ENCODE measurements at places on chromosomes 2 and 18.

DNA sequence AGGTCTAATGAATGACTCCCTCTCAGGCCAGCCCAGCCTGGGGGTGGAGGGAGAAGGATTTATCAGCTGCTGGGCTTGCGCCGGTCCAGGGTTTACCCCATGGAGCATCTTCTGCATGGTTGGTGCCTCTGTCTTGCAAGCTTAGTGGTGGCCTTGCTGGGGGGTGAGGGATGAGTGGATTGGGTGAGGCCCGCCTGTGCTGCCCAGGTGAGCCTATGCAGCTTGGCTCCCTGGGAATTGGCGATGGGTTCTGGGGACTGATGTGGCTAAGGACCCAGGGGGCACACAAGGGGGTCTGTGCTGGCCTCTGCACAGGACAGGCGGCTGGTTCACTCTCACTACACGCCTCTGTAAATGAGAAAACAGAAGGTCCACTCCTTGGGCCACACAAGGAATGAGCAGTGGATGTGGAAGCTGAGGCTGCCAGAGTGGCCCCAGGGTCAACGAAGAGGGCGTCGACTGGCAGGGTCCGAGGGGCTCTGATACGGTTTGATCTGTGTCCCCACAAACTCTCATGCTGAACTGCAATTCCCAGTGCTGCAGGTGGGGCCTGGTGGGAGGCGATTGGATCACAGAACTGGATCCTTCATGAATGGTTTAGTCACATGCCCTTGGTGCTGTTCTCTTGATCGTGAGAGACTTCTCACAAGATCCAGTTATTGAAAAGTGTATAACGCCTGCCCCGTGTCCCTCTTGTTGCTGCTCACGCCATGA lies 151.6 kb upstream of the HDAC4 start:
- no peak for DNase-seq

- DNase-seq, result no peak
Measured at GRCh38 chr2:16204886-16205620, 264.7 kb downstream of the MYCN start.

DNA sequence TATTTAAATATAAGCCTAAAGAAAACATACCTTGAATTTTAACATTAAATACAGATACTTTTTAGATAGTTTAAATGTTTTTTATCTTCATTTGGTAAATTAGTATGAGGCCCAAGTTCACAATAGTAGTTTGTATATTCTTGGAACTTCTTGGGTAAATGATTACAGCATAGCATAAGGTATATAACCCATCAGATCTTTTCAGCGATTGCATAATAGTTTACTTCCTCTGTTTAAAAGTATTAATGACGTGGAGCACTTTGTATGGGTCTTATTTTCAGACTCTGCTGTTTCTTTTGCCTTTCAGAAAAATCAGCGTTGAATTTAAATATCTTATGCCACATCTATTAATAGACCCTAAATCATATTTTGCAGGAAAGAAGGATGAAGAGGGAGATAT lies 60.2 kb downstream of the CHRNA1 start:
- no peak for DNase-seq

DNA sequence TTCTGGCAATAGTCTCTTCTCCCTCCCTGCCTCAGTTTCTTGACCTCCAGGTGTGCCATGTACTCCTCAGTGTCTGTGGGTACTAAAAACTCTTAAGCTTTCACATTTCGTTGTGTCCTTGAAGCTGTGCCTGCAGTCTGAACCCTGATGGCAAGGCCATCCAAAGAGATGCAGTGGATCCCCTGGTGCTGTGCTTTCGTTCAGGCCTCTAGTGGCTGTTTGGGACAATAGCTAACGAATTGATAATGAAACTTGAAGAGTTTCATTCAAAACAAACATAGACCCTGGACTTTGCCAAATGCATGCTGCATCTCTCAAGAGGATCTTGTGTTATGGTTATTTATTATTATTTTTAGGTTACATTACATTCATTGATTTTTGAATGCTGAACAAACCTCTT lies 523.1 kb upstream of the FSIP2 start:
- peak; percentile 26 for DNase-seq

DNA sequence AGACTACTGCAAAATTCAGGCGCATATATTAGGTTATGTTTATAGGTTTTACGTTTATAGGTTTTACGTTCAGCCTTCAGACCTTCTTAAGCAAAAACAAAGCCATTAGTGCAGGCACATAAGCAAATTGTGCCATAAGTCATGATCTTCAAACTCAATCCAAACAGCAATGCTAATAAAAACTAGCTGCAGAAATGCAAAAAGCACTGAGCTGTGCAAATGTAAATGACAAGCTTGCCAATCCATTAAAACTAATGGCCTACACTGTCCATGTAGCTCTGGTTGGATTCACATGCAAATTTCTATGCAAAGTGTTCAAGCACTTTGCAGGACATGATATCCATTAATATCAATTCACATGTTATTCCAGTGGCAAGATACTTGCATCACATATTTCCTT lies 50.9 kb downstream of the LRPPRC start:
- DNase-seq, result no peak

DNA sequence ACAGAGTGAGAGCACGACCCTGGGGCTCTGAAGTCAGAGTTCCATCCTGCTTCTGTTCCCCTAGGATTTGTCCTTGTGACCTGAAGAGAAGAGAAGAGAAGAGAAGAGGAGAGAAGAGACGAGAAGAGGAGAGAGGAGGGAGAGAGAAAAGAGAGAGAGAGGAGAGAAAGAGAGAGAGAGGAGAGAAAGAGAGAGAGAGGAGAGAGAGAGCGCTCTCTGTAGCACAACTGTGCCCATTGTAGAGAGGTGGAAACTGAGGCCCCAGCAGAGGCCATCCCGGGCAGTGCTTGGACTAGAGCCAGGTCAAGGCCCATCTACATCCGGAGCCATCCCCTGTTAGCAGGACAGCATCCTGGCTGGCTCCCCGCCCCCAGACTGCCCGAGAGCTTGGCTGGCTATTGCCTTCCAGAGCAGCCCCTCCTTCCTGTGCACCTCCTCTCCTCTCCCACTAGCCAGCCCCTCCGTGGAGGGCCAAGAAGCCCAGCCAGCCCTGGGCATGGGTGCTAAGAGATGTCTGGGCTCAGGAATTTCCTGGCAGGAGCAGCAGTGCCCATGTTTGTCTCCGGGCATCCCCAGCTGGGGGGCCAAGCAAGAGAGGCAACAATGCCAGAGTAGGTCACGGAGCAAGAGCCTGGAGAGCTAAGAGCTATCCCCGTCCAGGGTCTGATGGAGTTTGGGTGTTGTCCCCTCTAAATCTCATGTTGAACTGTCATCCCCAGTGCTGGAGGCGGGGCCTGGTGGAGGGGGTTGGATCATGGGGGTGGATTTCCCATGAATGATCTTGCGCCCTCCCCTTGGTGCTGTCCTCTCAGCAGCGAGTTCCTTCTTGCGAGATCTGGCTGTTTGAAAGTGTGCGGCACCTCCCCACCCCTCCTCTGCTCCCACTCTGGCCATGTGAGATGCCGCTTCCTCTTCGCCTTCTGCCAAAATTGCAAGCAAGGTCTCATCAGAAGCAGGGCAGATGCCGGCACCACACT lies 18.2 kb upstream of the GPR55 start:
- DNase-seq, result no peak

GRCh38 chr18:3389977-3390376 lies 60.0 kb upstream of the TGIF1 start:
- DNase-seq, result no peak

DNA sequence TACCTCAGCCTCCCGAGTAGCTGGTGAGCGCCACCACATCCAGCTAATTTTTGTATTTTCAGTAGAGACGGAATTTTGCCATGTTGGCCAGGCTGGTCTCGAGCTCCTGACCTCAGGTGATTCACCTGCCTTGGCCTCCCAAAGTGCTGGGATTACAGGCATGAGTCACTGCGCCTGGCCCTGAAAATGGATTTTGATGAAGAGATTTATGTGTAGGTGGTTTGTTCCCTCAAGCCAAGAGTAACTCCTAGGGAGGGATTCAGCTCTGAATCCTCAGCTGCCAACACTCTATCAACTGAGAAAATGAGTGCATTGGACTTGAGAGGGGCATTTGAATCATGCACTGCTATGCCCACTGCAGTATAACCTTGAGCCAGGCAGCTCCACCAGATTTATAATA lies 17.5 kb upstream of the LIPG start:
- no peak for DNase-seq

- peak; percentile 74 for DNase-seq
Measured at GRCh38 chr2:159072795-159073194, 104.4 kb downstream of the TANC1 start.

GRCh38 chr18:10514601-10515000 lies 11.2 kb upstream of the NAPG start:
- DNase-seq, result no peak

Measured in RPMI7951 (cell line).